Stimulated activated CD4-positive, alpha-beta T cell treated with anti-CD3 and anti-CD28 coated beads, TNF-alpha, amount 100 ng/mL, for 1 hour (primary cell): ENCODE measurements at places on chromosomes 2 and 18.

- DNase-seq, result no peak
Measured at GRCh38 chr18:966759-967576, 62.3 kb downstream of the ADCYAP1 start.

DNA sequence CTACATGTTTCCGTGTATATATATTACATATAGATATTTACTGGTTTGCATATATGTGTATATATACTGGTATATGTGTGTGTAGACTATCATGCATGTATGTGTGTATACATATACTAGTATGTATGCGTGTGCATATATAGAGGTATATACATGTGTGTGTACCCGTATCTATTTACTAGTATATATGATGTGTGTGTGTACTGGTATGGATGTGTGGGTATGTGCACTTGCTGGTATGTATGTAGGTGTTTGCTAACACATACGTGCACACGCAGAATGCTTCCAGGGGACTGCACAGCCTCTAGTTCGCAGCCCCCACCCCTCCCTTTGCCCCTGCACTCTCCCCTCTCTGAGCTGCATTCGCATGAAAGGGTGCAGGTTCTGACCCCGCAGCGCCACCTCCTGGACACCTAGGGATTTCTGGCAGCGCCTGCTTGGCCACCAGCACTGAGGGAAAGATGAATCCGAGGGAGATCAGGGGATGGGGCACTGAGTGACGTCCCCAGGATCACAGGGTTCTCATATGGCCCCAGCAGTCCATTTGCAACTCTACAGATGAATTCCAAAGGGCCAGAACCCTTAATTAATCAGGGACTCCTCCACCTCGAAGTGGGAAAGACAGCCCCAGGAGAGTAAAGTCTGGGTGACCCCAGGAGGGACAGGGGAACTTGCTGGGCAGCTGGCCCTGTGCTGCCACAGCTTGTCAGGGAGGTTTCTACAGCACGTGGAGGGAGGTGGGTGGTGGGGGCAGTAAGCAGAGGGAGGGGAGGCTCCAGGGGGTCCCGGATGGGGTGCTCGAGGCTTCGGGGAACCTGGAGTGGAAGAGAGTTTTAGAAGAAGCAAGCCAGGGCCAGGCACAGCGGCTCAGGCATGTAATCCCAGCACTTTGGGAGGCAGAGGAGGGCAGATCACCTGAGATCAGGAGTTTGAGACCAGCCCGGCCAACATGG, 66.8 kb upstream of the ASAP2 start:
- DNase-seq, result no peak

DNA sequence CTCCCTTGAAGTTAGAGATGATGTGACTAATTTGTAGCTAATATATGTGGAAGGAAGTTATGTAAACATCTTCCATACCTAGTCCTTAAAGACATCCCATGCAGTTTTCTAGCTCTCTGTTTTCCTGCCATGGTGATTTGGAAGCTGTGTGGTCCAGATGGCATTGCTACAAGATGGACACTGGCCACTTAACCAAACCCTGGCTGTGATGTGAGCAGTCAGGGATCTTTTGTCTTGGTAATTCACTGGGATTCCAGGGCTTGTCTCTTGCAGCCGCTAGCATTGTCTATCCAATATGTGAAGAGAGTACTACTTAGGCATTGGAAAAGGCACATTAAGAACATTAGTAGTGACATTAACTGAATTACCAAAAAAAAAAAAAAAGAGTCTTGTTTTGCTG, 139.9 kb upstream of the DOCK10 start:
- DNase-seq, result no peak

DNA sequence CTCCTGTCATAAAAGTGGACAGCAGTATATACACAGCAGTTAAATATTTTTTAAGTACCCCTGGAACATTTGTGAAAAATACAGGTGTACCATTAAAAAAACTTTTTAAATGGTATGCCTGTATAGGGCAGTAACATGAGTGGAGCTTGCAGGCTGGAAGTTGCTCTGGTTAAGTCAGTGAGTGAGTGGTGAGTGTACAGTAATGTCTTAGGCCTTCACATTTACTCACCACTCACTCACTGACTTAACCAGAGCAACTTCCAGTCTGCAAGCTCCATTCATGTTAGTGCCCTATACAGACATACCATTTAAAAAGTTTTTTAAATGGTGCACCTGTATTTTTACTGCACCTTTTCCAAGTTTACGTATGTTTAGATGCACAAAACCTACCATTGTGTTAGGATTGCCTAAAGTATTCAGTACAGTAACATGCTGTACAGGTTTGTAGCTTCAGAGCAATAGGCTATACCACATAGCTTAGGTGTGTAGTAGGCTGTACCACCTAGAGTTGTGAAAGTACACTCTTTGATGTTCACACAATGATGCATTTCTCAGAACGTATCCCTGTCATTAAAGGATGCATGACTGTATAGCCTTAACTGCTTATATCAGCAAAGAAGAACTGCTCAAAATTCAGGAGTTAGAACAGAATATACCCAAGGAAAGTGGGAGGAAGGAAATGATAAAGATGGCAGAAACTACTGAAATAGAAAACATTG, 112.6 kb downstream of the EHBP1 start:
- no peak for DNase-seq

- DNase-seq, result no peak
Measured at GRCh38 chr2:110718382-110718781, 14.0 kb upstream of the ACOXL start.

GRCh38 chr2:237900891-237901831, 41.7 kb downstream of the RAMP1 start:
- DNase-seq, result no peak

GRCh38 chr18:48799724-48800315, 150.9 kb downstream of the SMAD7 start:
- DNase-seq, result no peak

GRCh38 chr18:23380817-23381216, 72.3 kb upstream of the RIOK3 start:
- no peak for DNase-seq

DNA sequence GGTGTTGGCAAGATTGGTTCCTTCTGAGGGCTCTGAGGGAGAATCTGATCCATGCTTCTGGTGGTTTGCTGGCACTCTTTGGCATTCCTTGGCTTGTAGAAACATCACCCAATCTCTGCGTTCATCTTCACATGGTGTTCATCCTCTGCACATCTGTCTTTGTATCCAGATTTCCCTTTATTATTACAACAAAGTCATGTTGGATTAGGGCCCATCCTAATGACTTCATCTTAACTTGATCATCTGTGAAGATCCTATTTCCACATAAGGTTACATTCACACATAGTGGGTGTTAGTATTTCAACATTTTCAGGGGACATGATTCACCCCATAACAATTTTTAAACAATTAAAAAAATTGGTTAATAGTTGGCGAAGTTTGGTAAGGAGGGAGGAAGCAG, 177.4 kb upstream of the CWC22 start:
- no peak for DNase-seq

DNA sequence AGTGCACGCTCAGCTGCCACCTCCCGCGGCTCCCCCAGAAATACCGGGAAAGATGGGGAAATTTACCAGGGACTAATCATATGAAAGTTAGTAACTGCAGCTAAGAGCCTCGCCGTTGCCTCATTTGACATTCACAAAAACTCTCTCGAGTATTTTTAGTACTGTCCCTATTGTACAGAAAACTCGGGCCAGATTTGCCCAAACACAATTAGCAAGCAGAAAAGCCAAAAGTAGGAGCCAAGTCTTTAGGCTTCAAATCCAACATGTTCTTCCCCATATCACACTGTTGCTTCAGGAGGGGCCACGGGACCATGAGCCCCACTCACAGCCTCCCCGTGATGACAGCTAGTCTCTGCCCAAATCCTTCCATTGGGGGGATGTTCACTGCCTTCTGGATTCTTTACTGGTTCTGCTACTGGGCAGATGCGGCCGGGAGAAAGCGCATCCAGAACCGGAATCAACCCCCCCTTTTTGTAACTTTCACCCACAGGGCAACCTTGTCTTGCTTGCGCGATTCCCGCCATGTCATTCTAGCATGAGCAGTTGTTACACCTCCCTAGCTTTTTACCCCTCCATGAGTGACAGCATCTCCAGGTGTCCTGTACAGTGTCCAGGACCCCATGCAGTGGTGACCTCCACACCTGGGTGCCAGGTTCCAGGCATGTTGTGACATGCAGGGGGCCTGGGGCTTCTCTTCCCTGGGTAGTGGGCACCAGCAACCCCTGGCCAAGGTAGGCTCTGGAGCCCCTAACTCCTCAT, 35.2 kb downstream of the CENPO start:
- DNase-seq, result no peak

DNA sequence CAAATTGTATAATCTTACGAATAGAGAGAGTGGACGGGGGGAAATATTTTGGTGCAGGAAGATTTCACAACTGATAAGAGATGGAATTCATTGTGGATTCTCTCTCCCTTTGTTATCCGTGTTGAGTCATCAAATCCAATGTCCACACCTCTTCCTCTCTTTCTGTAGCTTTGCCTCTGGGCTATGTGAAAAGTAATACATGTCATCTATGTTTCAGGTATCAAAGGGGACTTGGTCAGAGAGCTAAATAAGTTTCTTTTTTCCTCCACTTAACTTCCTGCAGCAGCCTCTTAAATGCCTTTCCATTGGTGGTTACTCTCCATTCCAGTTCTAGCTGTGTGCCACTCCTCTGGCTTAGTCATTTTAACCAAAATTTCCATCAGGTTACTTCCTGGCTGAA, 169.3 kb upstream of the NXPH2 start:
- DNase-seq, result no peak

DNA sequence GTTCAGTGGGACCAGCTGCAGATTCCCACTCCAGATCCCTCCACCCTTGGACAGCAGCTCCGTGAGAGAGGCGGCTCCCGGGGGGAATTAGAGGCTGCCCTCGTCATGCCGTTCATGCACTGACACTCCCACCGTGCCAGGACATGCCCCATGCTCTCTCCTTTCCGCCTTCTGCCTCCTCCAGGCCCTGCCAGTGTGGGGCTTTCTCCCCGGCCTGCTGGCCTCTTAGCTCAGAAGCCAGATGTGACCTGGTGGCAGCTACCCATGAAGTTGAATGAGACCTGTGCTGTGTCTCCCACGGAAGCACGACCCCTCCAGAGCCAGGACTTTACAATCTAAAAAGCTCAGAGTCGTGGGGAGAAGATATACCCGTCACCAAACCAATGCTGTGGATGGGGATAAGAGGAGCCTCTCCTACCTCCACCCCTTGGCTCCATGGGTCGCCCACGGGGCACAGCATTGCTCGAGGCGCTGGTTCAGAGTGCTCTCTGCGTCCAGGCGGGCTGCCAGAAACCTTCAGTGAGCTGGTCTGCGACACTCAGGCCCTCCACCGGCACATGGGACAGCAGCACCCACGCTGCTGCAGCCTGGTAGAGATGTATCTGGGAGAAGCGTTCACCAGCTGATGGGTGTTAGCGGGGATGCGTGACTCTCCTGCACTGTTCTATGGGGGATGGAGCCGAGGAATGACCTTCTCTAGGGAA, 111.0 kb upstream of the GPC1 start:
- DNase-seq, result no peak

DNA sequence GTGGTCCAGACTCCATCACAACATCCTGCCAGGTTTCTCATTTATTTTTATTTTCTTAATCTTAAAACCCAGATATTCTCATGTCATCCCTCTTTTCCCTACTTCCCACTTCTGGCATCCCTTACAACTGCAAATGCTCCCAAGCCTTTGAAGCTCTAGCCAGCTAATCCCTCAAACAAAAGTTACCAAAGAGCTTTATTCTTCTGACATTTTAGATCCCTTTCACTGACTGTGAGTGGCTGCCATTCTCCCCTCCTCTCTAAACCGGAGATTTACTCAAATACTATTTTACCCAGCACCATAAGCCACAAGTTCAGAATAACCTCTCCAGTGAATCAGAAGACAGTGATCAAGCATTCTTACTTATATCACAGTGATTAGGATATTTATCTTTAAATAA, 569.0 kb upstream of the SYT4 start:
- no peak for DNase-seq
